ENCODE measurements at places on chromosomes 6 and 20.

GRCh38 chr6:97732045-97732444 is 449.0 kb upstream of the MMS22L start:
- no peak for DNase-seq

DNA sequence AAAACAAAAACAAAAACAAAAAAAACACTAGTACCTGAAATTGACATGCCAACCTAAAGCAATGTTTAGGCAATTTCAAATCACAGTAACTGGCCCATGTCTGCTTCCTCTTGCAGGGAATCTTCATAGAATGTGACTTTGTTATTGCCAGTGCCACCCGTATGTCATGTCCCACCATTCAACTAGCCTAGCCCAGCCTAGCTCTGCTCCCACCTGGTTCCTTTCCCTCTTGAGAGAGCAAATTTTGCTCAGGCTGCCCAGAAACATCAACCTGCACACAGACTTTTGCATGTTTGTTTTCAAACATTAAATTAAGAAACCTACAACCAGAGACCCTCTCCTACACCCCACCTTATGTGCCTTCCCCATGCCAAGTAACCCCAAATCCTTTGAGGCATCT is 124.8 kb upstream of the SLC2A12 start:
- DNase-seq: no peak

DNA sequence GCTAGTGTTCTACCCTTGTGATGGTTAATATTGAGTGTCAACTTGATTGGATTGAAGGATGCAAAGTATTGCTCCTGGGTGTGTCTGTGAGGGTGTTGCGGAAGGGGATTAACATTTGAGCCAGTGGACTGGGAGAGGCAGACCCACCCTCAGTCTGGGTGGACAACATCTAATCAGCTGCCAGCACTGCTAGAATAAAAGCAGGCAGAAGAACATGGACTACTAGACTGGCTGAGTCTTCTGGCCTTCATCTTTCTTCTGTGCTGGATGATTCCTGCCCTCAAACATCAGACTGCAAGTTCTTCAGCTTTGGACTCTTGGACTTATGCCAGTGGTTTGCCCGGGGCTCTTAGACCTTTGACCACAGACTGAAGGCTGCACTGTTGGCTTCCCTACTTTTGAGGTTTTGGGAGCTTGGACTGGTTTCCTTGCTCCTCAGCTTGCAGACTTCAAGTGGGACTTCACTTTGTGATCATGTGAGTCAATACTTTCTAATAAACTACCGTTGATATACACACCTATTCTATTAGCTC is 50.1 kb downstream of the SDHAF4 start:
- no peak for DNase-seq

DNA sequence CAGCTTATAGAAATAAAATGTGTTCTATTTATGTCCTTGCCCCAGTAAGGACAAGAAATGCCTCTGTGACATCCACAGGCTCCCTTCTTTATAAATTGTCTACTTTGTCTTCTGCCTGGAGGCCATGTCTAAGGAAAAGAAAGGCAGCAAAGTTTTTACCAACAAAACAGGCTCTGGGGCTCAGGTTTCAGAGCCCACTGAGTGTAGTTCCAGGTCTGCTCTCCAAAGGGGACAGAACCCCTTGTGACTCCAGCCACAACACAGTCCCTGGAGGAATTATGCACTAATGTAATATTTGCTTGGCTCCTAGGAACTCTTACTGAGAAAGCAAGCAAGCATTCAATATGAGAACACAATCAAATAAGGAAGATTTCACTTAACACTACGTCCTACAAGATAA is 80.1 kb downstream of the PAK5 start:
- DNase-seq: no peak

- DNase-seq: no peak
These were observed 8.2 kb downstream of the REV3L start for GRCh38 chr6:111474771-111475170.

DNA sequence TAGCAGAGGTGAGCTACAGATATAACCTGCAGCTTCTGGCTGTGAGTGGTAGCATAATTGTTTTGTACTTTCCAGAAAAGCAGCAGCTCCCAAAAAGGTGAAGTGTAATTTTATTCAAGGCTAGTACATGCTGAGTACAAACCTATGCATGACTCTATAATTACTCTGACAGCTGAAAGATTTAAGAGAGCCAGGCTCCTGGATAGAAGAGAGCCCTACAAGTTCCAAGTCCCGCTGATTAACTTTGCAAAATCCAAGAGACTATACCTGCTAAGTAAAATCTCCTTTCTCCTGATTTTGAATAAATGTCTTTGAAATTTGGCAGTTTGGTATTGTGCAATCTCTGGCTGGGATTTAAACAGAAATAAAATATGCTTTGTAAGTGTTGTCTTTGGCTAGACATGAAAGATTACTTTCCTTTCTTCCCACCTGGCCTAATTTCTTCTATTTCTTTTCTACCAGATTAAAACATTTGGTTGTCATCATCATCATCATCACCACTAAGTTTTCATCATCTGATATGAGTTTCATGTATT is 79.5 kb downstream of the CTNNBL1 start:
- DNase-seq: no peak

DNA sequence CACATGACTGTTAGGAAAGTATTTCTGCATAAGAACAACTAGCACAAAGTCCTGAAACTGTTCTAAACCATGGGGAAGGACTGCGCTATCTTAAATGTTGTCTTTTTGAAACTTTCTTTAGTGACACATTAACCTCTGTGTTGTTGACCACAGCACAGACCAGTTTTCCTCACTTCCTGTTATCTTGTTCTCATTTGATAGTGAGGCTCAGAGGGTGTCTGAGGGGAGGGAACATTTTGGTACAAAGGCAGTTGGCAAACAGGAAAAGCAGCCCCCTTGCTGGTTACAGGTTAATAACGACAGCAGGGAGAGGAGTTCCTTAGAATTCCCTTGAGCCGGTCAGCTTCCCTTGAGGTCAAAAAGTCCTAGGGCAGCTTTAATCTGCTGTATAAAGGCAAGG is 143.5 kb upstream of the BMP2 start:
- no peak for DNase-seq
